Frontal cortex (tissue), 4 donors: ENCODE measurements at places on chromosomes 5 and 9.

DNA sequence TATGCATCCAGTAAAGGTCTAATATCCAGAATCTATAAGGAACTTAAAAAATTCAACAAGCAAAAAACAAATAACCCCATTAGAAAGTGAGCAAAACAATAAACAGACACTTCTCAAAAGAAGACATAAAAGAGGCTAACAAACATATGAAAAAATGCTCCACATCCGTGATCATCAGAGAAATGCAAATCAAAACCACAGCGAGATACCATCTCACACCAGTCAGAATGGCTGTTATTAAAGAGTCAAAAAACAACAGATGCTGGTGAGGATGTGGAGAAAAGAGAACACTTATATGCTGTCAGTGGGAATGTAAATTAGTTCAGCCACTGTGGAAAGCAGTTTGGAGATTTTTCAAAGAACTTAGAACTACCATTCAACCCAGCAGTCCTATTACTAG lies 86.1 kb downstream of the WWC1 start:
- DNase-seq = no peak

- no peak for DNase-seq
These were observed 73.3 kb downstream of the DPYSL3 start for GRCh38 chr5:147436596-147436995.

GRCh38 chr5:2430606-2431005 lies 320.9 kb downstream of the IRX2 start:
- DNase-seq = no peak

DNA sequence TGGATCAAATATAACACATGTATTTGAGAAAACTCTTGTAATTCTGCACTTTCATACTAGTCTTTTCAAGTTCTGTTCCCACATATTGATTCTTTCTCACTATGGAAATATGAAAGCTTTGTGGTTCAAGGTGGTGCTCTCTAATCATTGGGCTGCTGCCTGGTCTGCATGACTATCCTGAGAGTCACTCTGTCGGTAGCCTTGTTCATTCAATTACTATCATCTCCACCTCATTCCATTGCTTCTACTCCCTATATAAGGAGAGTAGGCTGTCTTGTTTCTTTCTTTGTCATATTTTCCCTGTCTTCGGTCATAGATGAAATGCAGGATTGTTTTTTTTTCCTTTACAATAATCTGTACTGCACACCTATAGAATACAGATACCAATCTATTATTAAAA lies 341.4 kb upstream of the ACTBL2 start:
- DNase-seq = no peak

GRCh38 chr5:95660060-95660459 lies 13.5 kb downstream of the RFESD start:
- no peak for DNase-seq

GRCh38 chr5:34844106-34844505 lies 5.1 kb downstream of the TTC23L start:
- DNase-seq = no peak

GRCh38 chr9:35341021-35341420 lies 148.9 kb upstream of the RUSC2 start:
- no peak for DNase-seq

- DNase-seq = no peak
These were observed 21.3 kb downstream of the GPR151 start for GRCh38 chr5:146494656-146495055.

DNA sequence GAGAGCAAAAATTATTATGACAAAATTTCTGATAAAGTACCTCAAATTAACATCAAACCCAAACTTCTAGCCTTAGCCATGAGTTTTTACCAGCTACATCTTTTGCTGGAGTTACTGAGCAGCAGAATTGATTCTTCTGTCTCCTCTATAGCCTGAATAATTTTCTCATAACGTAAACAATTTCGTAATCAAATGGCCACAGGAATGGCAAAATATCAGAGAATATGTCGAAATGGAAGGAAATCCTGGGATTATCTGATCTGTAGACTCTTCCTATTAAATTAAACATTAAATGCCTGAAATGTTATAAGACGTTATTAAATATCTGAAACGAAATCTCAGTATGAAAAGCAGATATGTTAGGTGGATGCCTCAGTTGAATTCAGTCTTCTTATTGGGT lies 41.1 kb downstream of the LURAP1L start:
- no peak for DNase-seq

- DNase-seq = no peak
These were observed 206.1 kb downstream of the YTHDC2 start for GRCh38 chr5:113719549-113719948.

DNA sequence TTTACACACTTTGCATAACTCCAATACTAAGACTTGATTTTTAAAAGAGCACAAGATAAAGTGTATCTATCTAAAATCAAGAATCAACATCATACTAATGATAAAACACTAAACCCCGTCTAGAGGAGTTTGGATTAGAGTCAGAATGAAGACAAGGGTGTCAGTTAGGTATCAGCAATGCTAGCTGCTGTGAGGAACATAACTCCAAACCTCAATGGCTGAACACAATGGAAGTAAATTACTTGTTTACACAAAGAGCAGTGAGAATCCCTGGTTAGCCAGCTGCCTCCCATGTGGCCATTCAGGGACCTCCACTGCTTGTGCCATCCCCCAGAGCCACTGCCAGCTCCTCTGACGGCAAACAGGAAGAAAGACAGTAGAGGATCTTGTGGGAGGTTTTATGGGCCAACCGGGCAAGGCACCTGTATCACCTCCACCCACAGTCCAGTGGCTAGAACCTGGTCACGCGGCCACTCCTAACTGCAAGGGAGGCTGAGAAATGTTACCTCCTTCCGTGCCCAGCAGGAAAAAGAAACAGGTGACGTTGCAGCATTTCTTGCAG lies 24.0 kb upstream of the GRHPR start:
- DNase-seq = no peak

- peak; percentile 26 for DNase-seq
These were observed 727 bp downstream of the RHOBTB3 start for GRCh38 chr5:95731571-95732554.

DNA sequence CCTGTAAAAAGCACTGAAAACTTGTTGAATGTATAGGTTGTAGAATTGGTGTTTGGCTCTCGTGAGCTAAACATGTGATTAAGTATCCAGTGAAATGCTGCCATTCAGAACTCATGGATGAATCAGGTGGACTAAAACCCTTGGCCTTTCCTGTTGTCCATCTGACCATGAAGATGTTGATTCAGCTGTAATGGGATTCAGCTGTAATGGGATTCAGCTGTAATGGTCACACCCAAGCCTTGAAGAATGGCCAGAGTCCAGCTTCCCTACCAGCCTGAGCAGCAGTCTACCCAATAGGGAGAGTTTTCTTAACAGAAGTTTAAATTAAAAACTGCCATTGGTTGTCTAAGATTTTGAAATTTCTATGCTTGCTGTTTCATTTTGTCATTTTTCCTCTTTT lies 18.1 kb downstream of the MAMDC2 start:
- DNase-seq = no peak

- DNase-seq = no peak
These were observed 117.2 kb upstream of the CACNA1B start for GRCh38 chr9:137760426-137760825.

- no peak for DNase-seq
These were observed 240.2 kb downstream of the ARHGAP26 start for GRCh38 chr5:143010351-143010750.

GRCh38 chr5:160360310-160360709 lies 10.1 kb downstream of the C1QTNF2 start:
- DNase-seq = no peak

DNA sequence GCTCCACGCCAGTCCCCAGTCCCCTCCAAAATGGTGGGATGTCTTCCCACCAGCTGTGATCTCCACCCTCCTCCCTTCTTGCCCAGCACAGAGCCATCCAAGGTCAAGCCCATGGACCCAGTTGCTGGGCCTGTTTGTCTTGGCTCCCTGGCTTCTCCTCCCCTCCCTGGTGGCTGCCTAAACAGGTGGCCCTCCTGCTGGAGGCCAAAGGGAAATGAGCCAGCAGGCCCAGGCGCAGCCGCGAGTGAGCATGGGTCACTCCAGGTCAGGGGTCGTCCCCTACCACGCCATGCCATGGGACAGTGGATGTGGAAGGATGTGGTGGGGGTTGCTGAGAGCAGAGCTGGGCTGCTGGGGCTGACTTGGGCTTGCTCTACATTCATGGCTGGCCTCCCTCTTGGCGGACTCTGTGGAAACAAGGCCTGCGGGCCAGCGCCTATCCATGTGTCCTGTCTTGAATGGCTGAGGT lies 33.6 kb downstream of the COL15A1 start:
- no peak for DNase-seq

- DNase-seq = no peak
These were observed 2.8 kb downstream of the IL6ST start for GRCh38 chr5:55991768-55992486.

- DNase-seq = no peak
These were observed 670 bp upstream of the FBP1 start for GRCh38 chr9:94639999-94640376.

- DNase-seq = no peak
These were observed 199.8 kb upstream of the PTGER4 start for GRCh38 chr5:40479939-40480338.

DNA sequence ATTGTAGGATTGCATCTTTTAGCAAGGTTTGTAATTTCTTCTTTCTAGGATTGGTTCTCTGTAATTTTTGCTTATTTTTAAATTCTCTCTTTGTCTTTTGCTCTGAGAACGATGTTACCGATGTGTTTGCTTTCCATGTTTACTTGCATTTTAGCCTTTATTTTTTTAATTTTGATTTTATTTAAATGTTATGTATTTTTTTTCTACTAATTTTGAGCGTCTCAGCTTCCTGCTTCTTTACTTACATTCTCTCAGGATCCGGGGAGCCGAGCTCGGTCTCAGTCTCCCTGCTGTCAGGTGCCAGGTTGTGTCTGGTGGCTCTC lies 20.9 kb downstream of the ANXA2R start:
- DNase-seq = no peak

DNA sequence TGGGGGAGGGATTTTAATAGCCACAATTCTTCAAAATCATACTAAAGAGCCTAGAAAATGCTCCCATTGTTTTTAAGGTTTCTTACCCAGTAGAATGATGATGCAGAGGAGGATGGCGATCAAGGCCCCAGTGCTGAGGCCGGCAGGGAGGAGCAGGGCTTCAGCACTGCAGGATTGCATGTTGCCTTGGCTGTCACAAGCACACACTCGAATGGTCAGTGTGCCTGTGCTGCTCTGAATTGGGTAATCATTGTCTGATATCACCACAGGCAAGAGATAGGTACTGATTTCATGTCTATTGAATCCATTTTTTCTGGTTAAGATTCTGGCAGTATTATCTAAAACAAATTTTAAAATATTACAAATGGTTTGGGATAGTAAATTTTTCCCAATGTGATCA lies 153.3 kb downstream of the CDH10 start:
- DNase-seq = no peak

DNA sequence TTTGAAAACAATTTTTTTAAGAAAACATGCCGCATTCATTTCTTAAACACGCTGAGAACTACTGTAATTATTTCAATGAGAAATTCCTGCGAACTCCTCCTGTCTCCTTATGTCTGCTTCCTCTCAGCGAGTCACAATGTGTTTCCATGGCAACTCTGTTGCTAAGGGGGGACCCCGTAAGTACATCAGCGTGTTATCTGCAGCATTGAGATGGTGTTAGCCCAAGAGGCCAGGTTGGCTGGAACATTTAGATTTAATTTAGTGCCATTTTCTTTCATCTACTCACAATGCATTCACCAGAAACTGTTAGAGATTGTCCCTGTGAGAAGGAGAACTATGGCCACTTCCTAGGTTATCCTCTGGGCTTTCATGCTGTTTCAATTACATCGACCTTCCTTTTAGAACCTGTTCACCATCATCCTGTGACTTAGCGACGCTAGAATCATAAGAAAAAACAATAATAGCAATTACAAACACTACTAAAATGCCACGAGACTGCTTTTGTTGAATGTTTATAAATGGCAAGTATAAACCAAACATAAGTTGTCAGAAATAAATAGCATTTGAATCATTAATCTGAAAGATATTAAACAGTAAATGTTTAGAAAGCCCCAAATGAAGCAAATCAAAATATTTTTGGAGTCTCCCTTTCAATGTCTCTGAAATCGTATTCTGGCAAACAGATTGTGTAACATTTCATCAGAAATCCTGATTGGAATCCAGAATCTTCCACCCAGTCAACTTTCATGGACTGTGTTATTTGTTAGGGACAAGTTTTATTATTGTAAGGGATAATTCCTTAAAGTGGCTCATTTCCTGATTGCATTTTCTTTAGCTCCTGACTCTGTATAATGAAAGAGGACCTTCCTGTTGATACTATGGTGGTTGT lies 39.7 kb upstream of the SHC3 start:
- DNase-seq = peak; percentile 48

DNA sequence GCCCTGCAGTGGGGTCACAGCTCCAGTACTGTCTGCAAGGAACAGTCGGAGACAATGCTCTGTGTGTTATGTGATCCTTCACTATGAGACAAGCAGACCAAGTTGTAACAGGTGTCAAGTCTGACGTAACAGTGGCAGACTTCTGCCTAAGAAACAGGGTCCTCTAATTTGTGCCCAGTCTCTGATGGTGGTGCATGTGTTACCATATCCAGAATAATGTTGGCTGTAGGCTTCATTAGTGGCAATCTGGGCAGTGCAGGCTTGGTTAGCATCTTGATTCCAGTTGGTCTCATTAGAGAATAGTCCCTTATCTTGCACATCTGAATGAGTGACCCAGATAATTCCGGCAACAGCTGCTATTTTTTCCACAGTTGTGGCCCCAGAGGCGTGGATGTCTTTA lies 33.8 kb downstream of the ZNF131 start:
- DNase-seq = no peak

DNA sequence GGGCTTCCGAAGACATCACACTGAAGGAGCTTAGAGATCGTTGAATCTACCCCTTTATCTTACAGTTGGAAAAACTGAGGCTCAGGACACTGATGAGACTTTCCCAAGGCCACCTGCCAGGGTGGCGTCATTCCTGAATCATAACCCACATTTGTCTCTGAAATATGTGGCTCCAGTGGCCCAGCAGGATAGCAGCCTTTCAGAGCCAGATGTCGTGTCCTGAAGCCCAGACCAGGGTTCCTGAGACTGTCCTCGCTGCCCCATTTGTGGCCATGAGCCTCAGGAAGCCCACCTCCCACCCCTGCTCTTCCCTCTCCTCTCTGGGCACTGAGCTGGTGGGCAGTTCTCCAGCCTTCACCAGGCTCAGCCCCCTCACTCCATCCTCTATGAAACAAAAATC lies 2.4 kb downstream of the HMCN2 start:
- no peak for DNase-seq

- DNase-seq = no peak
These were observed 633.1 kb upstream of the TYRP1 start for GRCh38 chr9:12060067-12060466.

DNA sequence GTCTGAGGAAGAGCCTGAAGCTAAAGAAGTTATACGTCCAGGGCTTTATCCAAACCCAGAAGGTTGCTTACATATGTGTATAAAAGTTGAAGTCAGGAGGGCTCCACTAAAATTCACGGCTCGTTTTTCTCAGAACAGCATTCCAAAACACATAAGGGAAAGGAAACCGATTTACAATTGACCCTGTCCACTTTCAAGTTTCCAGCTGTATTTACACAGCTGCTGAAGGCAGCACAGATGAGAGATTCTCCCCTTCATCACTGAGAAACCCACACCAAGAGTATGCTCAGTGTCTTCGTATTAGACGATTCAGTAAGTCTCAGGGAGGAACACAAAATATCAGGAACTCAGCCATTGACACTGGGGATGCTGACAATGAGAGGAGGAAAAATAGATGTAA lies 5.9 kb upstream of the NREP start:
- no peak for DNase-seq

GRCh38 chr9:112226091-112226490 lies 51.0 kb upstream of the SUSD1 start:
- DNase-seq = no peak
